Cardiac fibroblast (primary cell): ENCODE measurements at places on chromosomes 2 and 18.

- DNase-seq, result no peak
Measured at GRCh38 chr2:191474464-191474863, 203.5 kb upstream of the NABP1 start.

DNA sequence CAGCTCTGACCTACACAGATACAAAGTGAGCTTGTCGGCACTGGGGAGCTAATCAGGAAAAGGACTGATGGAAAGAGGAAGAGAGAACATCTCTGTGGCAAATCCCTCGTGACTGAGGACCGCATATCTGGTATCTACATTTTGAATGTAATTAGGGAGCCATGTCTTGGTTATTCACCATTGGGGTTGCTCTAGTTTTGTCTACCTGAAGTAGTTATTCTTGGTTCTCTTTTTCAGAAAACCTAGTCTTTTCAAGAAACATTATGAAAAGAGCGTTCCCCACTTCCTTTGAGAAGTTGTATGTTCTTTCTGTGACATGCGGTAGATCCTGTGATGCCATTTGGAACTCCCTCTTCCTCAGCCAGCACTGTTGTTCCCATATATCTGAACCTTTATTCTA is 104.4 kb downstream of the DOCK10 start:
- no peak for DNase-seq

GRCh38 chr2:62596061-62596921 is 90.3 kb upstream of the TMEM17 start:
- DNase-seq, result peak; percentile 51

GRCh38 chr2:10149635-10150034 is 27.1 kb downstream of the RRM2 start:
- DNase-seq, result no peak

- DNase-seq, result no peak
Measured at GRCh38 chr2:126966601-126967000, 67.9 kb downstream of the TEX51 start.

- no peak for DNase-seq
Measured at GRCh38 chr2:1950474-1950873, 206.2 kb upstream of the PXDN start.

DNA sequence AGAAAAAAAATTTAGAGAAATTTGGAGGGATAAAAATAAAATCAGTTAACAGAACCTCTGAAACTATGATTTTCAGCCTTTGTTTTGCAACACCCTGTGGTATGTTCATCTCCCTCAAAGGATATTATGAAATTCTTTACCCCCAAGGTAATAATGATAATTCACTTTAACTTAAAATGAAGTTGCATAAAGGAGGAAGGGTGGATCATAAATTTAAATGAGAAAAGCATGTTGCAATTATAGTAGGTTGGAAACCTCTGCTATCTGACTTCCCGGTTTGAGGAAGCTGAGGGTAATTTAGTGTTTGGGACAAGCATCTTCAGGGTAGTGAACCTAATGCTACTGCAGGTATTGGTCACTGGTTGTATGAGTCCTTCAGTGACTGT is 102.9 kb downstream of the BABAM2 start:
- DNase-seq, result peak; percentile 36

DNA sequence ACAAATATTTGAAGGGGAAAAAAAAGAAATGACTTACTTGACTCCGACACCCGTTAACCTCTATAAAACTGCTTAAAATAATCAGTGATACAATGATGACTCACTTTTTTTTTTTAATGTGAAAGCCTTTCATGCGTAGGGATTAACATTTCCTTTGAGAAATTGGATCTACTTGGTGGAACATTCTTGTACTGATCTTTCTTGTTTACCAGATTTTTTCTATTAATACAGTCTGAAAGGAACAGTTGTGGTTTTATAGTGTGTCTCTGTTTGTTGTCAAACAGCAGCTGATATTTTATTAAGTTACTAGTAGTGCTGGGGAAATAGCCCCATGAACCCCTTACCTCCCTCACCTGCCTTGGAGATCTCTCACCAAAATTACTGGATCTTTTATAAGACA is 40.2 kb upstream of the NEB start:
- peak; percentile 71 for DNase-seq

DNA sequence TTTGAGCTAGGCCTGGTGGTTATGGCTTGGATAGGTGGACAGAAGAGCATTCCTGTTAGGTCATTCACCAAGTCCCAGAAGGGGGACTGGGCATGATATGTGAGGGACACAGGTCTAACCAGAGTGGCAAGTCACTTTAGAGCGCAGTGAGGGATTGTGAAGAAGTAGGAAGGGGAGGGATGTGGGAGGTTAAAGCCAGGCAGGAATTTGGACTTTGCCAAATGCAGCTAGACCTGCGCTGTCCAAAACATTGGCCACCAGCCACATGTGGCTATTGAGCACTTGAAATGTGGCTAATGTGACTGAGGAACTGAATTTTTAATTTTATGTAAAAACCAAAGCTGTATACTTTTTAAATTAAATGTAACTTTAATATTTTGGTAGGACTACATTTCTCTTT is 23.7 kb downstream of the GCKR start:
- DNase-seq, result no peak

- DNase-seq, result peak; percentile 35
Measured at GRCh38 chr2:109208071-109208950, 79.3 kb downstream of the SH3RF3 start.

GRCh38 chr2:237998530-237998929 is 31.7 kb downstream of the UBE2F start:
- DNase-seq, result peak; percentile 71

DNA sequence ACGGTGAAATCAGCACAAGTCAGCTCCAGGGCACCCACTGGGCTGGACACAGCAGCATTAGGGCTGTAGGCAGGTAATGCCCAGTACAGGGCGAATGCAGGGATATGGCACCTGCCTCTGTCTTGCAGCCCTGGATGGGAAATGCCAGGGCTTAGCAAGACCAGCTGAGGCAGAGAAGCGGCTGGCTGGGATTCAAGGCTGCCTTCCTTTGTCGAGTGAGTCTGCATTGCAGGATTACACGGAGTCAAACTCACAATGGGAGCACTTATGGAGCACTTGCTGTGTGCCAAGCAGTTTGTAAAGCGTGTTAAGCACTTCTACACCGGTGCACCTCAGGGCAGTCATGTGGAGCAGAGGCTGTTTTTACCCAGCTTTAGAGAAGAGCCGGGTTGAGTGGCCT is 87.3 kb upstream of the HDAC4 start:
- DNase-seq, result no peak

- DNase-seq, result no peak
Measured at GRCh38 chr2:25165992-25166875, 2.1 kb downstream of the POMC start.

DNA sequence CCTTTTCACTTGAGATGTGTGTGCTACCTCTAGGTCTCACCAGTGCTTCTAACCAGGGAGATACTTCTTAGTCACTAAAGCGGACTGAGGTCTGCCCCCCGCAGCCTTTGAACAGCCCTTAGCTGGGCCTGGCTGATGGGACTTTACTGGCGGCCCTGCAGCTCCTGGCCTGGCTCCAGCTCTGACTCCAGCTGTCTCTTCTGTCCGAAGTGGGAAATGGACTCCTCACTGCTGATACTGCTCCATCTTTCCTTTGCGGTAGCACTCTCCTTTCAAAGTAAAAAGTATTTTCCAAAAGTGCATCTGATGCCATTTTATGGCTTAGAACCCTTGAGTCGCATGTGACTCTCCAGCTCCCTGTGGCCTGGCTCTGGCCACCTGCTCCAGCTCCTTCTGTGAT is 64.5 kb downstream of the ATP9B start:
- DNase-seq, result no peak
